ENCODE measurements at places on chromosomes 7 and 10. TPM values are rescaled to one million over a fixed set of nuclear protein-coding genes. Genes with fewer than 3 reads are reported as not detected.

The EN2 gene
- not detected for total RNA-seq

The DUSP5 gene
- total RNA-seq: 29.3 TPM

The NPY gene
- total RNA-seq: 34.4 TPM

DNA sequence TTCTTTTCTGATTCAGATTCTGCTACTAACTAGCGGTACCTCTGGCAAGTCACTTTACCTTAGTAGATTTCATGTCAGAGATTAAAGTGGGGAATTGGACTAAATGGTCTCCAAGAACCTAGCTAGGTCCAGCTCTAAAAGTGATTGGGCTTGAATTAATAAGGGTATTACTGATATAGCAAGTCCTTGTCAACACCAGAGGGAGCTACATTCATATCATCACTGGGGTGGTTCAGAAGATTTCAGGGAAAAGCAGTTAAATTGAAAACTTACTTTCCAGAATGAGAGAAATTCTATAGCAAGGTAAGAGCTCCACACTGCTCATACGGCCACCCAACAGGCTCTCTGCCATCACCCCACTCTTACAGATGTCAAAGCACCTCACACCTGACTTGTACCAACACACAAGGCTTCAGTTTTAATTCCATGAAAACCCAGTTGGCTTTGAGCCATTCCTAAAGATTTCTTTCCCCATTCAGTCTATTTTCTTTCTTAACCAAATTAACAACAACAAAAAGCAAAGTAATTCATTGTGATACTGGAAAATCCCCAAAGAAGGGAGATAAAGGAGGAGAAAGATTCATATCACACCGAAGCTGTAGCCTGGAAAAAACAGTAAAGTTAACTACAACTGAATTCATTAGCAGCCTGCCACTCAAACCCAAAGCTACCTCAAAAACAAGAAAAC lies 38.0 kb upstream of the SPOCK2 start:
- DNase-seq: peak; percentile 63

- no peak for DNase-seq
Observed at GRCh38 chr10:101241840-101242707, 12.8 kb upstream of the LBX1 start.

- DNase-seq: peak; percentile 24
Observed at GRCh38 chr10:18418541-18419215, 232.7 kb downstream of the NSUN6 start.

GRCh38 chr7:29208410-29209250 lies 14.1 kb downstream of the CHN2 start:
- DNase-seq: no peak

GRCh38 chr7:51366930-51367613 lies 50.5 kb upstream of the COBL start:
- DNase-seq: peak; percentile 7

DNA sequence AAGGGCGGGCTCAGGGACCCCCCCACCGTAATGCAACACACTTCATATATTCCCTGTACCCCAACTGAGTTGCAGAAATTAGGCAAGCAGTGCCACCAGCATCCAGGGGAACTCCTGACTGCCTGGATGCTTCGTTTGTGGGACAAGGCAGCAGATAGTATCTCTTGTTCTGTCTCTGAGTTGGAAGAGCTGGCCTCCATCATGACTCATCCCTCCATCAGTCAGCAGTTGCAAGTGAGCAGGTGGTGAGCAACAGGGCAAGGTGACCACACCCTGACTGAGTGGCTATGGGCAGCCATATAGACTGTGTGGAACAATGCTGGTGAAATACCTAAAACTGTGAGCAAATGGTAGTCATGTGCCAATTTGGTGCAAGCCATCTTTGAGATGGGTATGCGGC lies 22.8 kb upstream of the ADAMTS14 start:
- DNase-seq: no peak

DNA sequence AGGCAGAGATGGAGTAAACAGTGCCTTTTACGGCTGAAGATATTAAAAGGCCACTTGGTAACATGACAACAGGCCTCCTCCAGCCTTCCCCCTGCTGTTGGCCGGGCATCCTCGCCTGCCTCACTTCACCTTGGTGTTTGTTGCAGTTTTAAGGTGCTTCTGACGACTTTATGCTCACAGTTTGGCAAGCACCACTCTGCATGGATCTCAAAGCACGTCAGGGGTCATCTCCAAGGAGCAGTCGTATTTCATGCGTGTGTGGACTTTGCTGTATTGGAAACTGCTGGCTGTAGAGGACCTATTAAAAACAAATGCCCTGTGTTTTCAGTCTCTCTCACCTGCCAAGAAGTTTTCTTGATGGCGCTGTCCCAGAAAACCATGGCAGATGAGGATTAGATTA lies 483.1 kb downstream of the RPS24 start:
- DNase-seq: no peak

DNA sequence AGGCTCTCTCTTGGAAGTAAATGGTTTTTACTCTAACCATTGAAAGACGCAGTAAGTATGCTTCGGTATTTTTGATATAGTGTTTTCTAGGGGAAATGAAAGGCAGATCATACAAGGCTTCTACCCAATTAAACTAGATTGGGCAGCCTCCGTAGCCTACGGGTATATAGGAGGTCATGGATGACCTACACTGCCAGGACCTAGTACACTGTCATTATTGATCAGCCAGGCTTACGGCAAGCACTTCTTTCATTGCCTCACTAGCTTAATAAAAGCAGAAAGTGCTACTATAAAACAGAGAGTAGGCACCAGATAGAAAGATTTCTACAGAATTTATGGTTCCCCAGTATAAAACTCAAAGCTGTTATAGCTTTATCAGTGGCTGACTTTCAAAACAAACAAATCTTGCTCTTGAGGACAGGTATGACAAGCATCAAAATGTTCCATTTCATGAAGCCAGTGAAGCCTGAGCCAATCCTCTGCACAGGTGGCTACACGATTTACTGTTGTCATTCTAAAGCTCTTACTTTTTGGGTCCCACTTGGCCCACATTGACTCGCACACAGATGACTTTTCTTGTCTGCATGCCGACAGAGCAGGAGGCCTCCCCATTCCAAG lies 358.1 kb downstream of the THSD7A start:
- no peak for DNase-seq

DNA sequence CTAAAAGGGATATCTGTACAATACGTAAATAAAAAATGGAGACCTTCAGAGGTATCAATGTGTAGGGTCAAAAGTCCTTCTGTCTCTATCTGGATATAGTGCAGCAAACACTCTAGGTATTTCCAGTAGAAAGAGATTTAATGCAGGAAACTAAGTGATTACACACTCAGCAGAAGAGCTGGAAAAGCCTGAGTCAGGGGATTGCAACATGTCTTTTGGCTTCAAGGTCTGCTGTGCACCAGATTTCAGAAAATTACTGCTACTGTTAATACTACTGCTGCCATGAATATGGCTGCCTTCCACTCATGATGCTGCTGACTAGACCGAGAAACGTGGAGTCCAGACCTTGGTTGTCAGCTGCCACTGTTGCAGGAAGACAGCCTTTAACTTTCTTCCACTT lies 94.9 kb upstream of the DLX6 start:
- DNase-seq: peak; percentile 32

GRCh38 chr7:98284335-98285036 lies 3.0 kb downstream of the BRI3 start:
- no peak for DNase-seq

DNA sequence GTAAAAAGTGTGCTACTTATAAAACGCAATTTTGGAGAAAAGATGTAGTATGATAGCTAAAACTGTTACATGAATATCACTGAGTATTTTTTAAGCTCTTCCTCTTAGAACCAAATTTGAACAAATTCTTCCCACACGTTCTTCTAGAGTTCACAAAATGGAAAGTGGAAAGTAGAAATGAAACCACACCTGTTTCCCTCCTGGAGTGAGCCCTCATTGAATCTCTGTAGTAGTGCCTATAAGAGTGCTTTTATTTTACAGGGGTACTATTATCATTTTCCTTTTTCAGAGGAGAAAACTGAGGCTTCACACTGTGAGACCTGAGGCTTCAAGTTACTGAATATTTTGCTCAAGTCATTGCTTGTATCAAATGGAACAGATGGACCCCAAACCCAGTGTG lies 393.0 kb downstream of the NRG3 start:
- no peak for DNase-seq
